Left renal pelvis (tissue), 4 donors: ENCODE measurements at places on chromosomes 7 and 10. TPM values are rescaled to one million over a fixed set of nuclear protein-coding genes. Genes with fewer than 3 reads are reported as not detected.

- DNase-seq, result no peak
Observed at GRCh38 chr10:113187063-113187777, 237.2 kb downstream of the TCF7L2 start.

DNA sequence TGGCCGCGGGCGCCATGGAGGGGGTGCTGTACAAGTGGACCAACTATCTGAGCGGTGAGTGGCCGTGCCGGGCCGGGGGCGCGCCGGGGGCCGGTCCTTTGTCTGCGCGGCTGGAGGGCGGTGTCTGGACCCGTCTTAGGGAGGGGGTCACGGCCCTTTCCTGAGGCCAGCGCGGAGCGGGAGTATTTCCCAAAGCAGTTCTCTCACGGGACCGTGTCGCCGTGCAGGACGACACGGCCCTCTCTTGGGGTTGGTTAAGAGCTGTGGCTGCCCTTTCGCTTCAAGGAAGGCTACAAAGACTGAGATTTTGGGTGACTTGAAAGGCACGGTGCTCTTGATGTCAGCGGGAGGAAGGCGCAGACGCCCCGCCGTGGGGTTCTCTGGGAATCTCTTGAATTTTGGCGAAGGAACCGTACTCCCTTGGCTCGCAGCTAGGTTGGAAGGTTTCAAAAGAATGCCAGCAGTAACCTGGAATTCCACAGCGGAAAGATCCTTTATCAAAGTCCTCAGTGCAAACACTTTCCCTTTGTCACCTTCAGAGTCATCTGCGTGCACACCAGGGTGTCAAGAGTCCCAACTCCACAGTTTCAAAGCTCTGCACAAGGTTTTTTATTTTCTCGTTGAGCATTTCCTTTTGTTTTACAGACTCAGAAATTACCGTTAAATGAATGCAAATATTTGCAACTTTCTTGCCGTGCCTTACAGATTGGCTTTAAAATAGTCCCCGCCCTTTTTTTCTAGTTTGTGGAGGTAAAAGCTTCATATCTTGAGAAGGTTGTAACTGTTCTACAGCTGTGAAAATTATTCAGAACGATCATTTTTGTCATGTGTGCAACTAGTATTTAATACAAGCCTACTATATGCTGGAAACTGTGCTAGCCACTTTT lies 780 bp downstream of the PLEKHA8 start:
- peak; percentile 50 for DNase-seq

DNA sequence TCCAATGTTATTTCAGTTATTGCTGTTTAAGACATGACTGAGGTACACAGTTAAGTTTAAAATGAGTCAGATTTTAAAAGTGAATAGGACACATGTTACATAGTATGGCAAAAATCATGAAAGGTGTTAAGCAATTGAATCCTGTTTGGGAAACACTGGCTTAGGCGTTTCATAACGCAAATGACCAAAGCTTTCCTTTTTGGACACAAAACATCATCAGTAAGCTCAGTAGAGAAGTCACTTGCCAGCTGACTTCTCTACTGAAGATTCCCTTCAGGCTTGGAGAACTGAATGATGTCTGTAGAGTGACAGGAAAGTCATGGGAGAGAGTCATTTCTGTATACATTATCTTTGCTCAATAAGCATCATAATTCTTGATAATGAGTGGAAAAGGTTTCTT lies 64.4 kb upstream of the RSBN1L start:
- no peak for DNase-seq

- DNase-seq, result no peak
Observed at GRCh38 chr10:132163278-132163765, 23.4 kb upstream of the DPYSL4 start.

- no peak for DNase-seq
Observed at GRCh38 chr7:2074691-2075090, 158.1 kb downstream of the MAD1L1 start.

DNA sequence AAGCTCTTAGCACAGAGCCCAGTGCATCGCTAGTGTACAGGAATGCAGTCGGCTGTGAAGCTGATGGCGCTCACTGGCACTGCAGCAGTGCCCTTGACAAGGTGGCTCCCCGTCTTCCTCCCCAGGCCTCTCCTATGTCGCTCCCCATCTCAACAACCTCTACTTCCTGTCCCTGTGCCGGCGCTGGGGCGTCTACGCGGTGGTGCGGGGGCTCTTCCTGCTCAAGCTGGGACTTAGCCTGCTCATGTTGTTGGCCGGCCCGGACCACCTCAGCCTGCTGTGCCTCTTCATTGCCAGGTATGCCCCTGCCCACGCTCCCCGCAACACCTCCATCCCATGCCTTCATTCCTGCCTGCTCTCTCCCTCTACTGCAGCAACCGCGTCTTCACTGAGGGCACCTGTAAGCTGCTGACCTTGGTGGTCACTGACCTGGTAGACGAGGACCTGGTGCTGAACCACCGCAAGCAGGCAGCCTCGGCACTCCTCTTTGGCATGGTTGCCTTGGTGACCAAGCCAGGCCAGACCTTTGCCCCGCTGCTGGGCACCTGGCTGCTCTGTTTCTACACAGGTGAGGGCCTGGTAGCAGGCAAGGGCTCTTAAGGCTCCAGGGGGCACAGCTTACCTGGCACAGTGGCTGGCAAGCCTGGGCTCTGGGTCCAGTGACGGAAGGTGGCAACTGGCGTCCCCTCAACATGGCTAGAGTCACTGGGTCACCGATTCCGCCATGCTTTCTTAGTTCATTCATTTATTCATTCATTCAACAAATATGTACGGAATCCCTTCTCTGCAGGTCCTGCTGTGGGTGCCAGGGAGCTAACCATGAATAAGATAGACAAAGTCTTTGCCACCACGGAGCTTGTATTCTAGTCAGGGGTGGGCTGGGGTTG lies 22.3 kb upstream of the C10orf95 start:
- no peak for DNase-seq

DNA sequence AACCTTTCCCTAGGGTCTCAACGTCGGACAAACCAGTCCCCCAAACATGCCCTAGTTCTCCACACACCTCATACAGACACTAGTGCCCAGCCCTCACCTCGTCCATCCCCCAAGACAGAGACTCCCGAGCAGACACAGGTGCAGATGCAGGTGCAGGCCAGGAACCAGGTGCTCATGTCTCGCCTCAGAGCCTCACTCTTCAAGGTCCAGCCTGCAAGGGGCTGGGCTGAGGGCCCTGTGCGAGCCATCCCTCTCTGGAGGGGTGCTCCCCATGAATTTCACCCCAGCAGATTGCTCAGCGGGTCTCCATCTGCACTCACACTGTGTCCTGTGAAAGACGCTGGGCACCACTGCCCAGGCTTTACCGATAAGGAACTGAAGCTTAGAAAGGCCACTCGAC lies 36.9 kb upstream of the TUBB8 start:
- no peak for DNase-seq

DNA sequence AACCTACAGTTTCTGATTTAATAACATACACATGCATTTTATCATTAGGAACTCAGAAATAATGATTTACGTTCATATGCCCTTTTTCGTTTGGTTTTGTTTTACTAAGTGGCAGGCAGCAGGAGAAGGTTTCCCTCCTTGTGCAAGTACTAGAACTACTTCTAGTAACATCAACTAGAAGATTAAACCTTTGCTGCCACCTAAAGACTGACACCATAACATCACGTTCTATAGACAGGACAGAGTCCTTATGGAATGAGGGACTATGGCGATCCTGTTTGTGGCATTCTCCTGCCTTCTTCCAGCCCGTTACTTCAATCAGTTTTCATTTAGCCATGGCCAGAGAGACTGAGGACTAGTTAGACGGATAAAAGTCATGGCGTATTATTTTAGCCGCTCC lies 53.2 kb downstream of the GAD2 start:
- DNase-seq, result peak; percentile 8

DNA sequence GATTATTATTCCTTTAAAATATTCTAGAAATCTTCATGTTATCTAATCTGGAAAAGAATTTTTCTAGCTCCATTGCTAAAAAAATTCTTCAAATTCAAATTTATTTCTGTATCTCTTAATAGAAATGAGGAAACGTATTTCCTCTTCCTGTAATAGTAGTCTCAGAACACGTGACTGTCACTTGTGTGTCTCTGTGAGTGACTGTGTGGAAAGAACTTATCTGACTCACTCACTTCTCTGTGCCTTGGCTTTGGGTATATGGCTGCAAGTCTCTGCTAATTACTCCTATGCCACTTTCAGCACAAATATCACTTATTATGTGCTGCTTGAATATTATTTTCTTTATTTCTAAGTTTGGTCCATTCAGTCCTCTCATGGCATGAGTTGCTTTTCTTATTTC lies 132.7 kb downstream of the CNTNAP2 start:
- DNase-seq, result no peak

DNA sequence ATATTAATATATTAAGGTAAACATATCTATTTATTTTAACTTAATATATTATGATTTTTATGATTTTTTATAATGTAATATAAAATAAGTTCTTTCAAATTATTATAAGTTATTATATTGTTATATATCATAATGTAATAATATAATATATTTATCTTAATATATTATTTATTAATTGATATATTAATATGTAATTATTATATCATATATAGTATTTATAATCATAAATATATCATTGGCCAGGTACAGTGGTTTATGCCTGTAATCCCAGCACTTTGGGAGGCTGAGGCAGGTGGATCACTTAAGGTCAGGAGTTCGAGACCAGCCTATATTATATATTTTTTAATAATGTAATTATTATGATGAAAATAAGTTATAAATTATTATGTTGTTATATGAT lies 118.1 kb downstream of the MPP7 start:
- DNase-seq, result no peak

- no peak for DNase-seq
Observed at GRCh38 chr7:73885975-73886798, 25.2 kb downstream of the TMEM270 start.

- no peak for DNase-seq
Observed at GRCh38 chr7:142476077-142476476, 218.2 kb upstream of the PRSS58 start.

GRCh38 chr10:113382691-113383090 lies 170.2 kb upstream of the HABP2 start:
- DNase-seq, result no peak

DNA sequence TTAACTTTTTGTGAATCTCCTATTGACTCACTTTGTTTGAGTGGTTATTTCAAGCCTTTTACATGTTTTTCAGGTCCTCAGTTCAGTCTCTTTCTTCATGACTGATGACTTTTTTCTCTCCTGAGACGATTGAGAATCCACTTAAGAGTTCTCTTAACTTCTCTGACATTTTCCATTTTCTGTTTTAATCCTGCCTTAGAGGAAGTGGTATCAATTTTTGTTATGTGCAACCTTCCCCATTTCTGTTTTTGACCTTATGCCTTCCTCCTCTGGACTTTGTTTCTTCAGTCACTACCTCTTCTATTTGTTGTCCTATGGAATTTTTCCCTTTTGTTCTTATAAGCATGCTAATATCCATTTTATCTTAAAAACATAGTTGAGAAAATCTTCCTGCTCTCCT lies 2.4 kb downstream of the PSMC2 start:
- DNase-seq, result no peak

DNA sequence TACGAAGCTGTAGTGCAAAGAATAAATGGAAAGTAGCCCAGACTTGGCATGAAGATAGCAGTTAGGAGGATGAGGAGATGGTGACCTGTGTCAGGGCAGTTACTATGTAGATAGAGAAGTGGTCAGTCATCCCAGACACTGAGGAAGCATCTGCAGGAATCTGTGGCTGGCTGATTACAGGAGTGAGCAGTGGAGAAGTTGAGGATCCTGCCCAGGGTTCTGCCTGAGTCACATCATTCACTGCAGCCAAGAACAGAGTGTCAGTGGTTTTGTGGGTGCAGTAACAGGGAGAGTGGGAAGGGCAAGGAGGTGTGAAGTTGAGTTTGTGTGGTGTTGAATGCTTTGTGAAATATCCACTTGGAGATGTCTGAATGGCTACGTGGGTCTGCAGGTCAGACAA lies 676.4 kb upstream of the NRP1 start:
- no peak for DNase-seq

DNA sequence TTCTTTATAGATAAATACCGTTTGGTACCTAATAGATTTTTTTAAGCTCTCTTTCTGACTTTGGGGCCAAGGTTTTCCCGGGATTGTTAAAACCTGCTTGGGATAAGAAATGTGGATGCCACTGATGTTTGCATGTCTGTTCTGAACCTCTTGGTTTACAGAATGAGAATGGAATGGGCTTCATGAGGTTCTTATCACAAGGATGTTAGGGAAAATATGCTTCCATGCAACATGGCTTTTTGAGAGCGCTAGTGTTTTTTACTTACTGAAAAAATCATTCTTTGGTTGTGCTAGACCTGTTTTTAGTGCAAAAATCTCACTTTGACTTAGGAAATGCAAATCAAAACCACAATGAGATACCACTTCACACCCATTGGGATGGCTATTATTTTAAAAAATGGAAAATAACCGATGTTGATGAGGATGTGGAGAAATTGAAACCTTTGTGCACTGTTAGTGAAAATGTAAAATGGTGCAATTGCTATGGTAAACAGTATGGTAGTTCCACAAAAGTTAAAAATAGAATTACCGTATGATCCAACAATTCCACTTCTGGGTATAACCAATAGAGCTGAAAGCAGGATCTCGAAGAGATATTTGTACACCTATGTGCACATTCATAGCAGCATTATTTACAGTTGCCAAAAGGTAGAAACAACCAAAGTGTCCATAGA lies 38.9 kb downstream of the TSPAN14 start:
- DNase-seq, result no peak

GRCh38 chr7:50676079-50676478 lies 106.6 kb downstream of the GRB10 start:
- no peak for DNase-seq

DNA sequence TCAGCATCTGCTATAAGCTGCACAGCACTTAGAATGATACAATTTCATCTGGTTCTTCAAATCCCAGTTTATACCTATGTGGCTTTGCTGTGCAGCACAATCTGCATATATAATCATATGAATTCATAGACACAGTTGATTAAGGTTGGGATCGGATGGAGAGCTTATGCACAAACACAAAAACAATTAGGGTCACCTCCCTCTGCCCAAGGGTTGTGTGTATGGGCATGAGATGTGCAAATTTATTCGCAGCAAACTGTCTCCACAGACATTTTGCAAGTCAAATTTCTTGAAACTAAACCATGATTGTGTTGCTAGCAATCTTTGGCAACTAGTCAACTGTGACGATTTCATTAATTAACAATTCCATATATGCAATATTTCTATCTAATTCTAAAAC lies 955.7 kb downstream of the SORCS3 start:
- DNase-seq, result no peak

The NUTM2D gene
- 7.6 TPM for polyA plus RNA-seq

The GGCT gene
- 77.0 TPM for polyA plus RNA-seq

The NEUROG3 gene
- not detected for polyA plus RNA-seq

The KNDC1 gene
- polyA plus RNA-seq, result 10.0 TPM

The MMD2 gene
- 0.14 TPM for polyA plus RNA-seq

The CRTAC1 gene
- 21.8 TPM for polyA plus RNA-seq

The SFTPA1 gene
- not detected for polyA plus RNA-seq

The OR2A1 gene
- 0.72 TPM for polyA plus RNA-seq

The SPDYE6 gene
- 0.16 TPM for polyA plus RNA-seq
